ENCODE measurements at places on chromosomes 7 and 10. TPM values are rescaled to one million over a fixed set of nuclear protein-coding genes. Genes with fewer than 3 reads are reported as not detected.

- no peak for DNase-seq
Measured at GRCh38 chr10:10313149-10313835, 704.4 kb upstream of the CELF2 start.

GRCh38 chr7:1113548-1113885 is 25.6 kb downstream of the GPER1 start:
- no peak for DNase-seq

GRCh38 chr10:5493691-5494090 is 5.7 kb downstream of the CALML5 start:
- no peak for DNase-seq

DNA sequence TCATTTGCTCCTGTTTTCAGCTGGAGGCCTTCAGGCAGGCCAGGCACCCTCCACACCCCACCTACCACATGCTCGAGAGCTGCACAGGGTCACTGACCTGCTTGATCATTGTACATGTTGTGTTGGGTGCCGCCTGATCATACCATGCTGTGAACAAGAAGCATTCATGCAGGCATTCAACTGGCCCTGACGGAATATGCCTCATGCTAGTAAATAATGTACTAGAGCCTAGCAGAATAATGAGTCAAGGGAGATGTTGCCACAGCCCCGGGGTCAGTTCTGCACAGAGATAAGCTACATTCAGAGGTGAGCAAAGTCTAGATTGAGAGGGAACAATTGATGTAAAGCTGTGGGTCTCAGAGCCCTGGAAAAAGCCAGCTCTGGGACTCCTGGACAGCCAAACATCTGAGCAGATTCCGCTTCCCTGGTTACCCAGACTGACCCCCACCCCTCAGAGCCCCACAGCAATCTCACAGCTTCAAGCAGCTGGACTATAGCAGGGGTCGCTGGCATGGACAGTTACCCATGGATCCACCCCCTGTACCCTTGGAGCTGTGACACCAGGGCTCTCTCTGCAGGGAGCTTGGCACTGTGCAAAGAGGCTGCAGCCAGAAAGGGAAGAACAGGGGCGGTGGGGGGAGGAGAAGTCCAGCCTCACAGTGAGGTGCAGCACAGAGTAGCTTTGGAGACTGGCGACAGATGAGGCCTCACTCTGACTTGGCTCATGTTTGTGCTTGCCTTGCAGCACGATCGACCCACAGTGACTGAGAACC is 86.6 kb downstream of the FRMPD2 start:
- no peak for DNase-seq

DNA sequence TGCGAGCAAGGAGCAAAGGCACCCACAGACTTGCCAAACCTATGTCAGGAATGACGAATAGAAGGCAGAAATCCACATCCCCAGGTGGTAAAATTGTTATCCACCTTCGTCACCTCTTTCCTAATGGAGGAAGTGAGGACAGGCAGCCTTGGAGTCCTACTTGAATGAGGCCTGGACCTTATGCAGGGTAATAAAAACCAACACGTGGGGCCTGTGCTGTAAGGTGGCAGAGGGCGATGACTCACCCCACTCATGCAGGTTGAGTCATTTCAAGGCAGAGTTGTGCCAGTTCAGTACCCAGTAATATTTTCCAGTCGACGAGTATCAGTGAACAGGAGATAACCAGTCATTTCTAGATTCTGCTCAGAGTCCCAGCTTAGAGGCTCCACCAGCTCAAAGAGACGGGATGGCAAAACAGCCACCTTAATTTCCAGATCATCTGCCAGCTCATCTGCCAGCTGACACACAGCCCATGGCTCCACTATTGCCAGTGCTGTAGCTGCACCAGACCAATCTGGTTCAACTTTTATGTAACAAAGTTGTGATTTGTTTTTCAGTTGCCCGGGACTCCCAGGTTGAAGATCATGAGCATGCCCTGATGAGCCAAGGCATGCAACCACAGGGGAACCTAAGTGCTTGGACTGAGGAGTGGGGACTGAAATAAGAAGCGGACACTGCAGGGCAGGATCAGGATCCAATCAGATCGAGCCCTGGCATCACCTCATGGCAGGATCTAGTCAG is 176.2 kb upstream of the ITGB1 start:
- DNase-seq, result peak; percentile 58

DNA sequence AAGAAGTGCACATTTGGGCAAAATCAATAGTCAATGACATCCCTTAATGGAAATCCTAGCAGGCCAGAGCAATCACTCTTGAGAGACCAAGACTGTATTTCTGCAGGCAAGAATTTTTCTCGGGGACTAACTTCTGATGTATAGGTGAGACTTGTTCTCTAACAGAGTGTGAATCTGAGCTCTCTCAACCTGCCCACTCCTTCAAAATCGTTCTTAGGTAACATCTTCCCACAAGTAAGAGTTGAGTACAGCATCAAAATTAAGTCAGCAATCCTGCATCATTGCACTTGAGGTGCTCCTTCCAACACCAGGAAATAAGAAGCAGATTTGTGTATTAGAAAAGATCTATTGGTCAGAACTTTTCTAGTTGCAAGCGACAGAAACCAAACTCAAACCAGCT is 25.6 kb upstream of the GFRA1 start:
- DNase-seq, result no peak

- DNase-seq, result no peak
Measured at GRCh38 chr10:79507440-79508167, 4.7 kb upstream of the EIF5AL1 start.

DNA sequence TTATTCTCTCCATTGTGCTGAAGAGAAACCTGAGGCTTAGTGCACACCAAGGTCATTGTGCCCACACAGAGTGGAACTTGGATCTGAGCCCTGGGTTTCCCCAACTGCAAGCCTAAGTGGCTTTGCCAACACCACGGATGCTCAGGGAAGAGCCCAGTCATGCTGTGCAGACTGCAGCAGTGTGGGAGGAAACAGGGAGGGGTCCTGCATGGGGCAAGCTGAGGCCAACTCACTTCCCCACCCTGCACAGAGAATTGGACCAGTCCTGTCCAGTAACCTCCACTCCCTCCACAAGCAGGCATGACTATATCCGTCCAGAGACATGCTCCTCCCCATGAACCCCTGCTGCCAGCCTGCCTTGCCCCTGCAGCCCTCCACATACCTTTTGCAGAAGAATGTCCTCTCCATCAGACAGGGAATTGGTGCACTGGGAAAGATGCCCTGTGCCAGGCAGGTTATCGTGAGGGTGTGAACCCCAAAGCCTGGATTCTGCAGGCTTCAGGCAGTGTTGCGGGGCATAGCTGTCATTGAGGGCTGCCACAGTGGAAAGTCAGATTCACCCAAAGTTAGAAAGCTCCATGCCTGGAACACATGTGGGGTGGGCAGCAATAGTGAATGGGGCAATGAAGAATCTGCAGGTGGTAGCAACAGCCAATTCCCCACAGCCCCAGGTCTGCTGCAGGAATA is 44.9 kb downstream of the DRGX start:
- no peak for DNase-seq

GRCh38 chr7:132002343-132002968 is 446.0 kb upstream of the PODXL start:
- no peak for DNase-seq

DNA sequence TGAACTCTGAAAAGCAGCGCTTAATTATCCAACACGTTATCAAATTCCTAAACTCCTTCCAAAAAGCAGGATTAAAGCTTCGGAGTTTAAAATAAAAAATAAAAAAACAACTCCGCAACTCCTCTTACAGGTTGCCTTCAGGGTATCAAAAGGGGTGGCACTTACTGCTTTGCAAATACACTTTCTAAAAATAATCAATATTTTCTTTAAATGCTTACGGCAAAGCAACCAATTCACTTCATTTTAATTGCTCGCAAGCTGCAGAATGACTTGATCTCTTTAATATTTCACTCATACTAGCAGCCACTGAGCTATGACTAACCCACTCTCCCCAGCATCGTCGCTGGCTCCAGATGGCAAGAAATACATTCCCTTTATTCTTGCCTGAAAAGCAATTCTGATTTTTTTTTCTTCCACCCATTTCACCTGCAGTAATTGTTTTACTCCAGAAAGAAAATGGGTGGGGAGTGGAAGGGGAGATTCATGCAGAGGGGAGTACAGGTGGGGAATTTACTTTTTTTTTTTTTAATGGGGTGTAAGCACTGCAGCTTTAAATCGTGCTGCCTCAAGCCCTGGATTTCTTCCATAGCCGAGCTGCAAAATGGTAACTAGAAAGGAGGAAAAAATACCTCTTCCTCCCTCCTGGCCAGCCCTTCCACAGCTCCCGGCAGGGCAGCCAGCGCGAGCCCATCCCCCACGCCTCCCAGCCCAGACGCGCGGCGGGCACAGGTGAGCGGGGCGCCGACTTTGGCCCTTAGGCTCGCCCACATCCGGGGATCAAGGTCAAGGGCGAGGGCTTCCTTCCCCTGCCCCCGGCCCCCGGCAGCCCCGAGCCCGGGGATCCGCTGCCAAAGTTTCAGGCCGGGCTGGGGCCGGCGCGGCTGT is 54.2 kb upstream of the FHIP2A start:
- DNase-seq, result no peak

DNA sequence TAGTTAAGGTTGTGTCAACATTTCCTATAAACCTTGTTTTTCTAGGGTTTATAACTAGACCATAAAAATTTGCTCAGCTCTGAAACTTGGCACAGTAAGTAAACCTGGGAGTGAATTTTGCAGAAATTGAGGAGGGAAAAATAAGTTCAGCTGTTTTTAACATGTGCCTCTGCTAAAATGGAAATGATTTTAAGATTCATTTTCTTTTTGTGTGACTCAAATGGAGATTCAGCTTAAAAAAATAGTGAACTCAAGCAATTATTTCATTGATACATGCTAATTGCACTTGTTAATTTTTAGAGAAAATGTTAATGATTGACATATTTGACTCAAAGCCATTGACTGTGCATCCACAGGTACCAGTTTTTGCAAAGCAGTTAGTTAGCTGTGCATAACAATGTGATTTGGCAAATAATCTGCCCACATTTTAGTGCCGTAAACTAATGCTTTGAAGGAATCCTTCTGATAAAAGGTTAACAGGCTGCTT is 68.5 kb upstream of the ZNF438 start:
- DNase-seq, result no peak

DNA sequence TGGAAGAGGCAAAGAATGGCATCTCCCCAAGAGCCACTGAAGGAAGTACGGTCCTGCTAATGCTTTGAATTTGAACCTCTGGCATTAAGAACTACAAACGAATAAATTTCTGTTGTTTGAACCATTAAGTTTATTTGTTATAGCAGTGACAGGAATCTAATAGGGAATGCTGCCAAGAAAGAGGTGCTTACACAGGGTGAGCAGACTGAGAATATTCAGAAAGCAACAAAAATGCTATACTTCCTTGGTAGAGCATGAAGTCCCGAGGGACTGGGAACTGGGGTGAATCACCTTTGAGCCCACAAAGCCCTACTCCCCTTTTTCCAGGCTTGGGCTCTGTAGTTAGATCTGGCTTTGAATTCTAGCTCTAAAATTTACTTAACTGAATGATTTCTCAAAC is 45.0 kb downstream of the PANK1 start:
- DNase-seq, result no peak

GRCh38 chr7:139403601-139404000 is 43.9 kb downstream of the LUC7L2 start:
- no peak for DNase-seq

DNA sequence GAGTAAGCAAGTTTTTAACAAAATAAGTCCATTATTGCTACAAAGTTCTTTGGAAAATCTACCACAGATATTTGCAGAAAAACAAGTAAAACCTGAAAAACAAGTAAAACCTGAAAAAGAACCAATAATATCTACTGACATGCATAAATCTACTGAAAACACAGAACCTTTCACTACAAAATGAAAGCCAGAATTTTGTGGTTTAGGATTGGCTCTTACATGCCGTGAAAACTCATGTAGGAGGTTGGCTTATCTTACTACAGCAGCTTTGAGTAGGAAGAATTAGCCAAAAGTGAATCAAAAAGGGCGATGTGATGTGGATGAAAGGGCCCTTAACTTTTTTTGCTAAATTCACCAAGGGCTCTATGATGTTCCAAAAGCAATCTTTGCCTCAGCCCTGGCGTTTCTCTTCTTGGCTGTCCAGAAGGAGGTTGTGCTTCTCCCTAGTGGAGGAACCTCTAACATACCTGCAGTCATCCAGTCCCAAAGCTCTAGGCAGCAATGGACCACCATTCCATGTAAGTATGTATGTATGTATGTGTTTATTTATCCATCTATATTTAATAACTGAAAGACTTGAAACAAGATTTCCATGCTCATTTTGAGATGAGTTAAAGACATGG is 93.5 kb upstream of the ZNF804B start:
- no peak for DNase-seq

GRCh38 chr10:86979977-86980448 is 11.7 kb downstream of the ADIRF start:
- no peak for DNase-seq

- DNase-seq, result no peak
Measured at GRCh38 chr7:15686295-15686956, at the start of gene MEOX2. Gene MEOX2 (minus strand): TSS chr7:15686683. CDS start chr7:15686402, 281 bp downstream.

GRCh38 chr7:149257146-149257545 is 4.8 kb upstream of the ZNF783 start:
- no peak for DNase-seq

CPA4 gene
- 0.23 TPM for total RNA-seq

SEMA3D gene
- total RNA-seq, result not detected

ASB4 gene
- total RNA-seq, result not detected

DCLRE1A gene
- 4.2 TPM for total RNA-seq

OR2A12 gene
- total RNA-seq, result not detected

NACAD gene
- total RNA-seq, result 0.13 TPM

Data from T-cell (primary cell).